ENCODE measurements at places on chromosomes 16 and 17.

GRCh38 chr17:67021196-67021595, 23.2 kb upstream of the CACNG1 start:
- no peak for DNase-seq

DNA sequence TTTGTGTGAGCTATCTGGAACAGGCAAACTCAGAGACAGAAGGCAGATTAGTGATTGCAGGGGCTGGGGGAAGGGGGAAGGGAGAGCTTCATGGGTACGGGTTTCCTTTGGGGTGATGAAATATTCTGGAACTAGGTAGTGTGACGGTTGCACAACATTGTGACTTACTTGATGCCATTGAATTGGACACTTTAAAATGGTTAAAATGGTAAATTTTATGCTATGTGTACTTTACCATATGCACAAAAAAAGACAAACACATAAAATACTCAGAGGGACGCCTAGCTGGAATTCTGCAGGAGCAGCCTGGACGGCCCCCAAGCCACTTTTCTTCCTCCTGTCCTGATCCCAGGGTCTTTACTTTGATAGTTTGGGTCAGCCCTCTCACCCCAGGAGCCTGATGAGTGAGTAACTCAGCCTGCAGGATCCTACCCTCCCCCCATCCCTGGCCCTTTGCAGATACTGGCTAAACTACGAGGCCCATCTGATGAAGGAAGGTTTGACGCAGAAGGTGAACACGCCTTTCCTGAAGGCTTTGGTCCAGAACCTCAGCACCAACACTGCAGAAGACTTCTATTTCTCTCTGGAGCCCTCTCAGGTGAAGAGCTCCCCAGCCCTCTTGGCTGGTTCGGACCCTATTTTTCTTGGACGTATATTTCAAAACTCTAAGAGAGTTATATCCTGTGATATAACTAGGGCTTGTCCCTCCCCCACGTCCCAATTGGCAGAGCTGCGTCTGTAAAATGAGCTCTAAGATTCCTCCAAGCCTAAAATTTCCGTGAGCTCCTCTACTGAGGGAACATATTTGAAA, 7.8 kb downstream of the ADGRG3 start:
- no peak for DNase-seq

- DNase-seq: no peak
Observed at GRCh38 chr17:66677201-66677981, 157.5 kb upstream of the CACNG5 start.

DNA sequence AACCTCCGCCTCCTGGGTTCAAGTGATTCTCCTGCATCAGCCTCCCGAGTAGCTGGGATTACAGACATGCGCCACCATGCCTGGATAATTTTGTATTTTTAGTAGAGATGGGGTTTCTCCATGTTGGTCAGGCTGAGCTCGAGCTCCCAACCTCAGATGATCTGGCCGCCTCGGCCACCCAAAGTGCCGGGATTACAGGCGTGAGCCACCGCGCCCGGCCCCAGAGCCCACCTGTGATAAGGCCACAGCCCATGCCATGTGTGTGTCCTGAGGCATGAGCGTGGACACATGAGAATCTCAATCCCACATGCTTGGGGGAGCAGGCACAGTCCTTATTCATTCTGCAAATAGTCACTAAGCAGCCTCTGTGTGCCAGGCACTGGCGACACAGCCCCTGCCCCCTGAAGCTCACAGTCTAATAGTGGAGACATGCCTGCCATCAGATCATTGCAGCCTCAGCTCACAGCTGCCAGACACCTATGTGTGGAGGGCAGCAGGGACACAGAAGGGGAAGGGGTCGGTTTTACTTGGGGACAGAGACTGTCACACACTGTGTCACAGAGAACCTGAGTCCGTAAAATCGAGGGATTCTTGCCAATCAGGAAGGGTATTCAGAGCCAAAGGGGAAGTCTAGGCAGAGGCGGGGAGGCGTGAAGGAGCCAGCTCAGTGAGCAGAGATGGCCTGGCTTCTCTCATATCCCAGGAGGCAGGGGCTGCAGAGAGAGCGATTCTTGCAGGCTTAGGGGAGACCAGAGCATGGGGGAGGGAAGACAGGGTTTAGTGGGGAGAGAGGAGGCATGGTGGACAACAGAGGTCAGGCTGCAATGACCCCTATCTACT, 9.4 kb upstream of the ABCC3 start:
- no peak for DNase-seq

DNA sequence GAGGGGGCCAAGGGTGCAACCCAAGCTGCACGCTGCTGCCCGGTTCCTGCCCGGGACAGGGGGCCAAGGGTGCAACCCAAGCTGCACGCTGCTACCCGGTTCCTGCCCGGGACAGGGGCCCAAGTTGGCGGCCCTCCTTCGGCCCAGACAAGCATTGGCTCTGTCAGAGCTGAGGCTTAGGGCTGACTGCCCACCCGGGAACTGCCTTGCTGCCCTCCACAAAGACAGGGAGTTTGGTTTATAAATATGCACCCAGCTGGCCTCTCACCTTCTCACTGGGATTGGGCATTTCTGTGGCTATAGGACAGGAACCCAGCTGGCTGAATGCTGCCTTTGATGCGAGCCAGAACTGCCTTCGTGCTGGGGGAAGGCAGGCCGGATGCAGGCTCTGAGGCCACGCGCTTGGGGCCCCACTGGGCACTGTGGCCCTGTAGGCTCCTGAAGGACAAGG, 105.7 kb downstream of the IRX5 start:
- no peak for DNase-seq

DNA sequence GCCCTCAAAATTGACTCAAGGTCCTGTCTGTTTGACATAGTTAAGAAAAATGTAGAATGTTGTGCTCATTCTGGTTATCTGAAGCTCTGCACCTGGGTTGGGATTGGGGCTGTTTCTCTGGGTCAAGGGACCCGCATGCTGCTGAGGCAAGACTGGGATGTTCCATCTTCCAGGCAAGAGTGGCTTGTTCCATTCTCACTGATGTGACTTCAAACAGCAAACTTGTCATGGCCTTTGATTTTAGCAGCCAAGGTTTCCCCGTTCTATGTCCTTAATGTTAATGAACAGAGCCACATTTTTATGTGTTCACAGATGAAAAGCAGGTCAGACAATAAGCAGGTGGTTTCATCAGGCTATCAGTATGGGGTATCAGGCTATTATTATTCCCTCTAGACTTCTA, 25.7 kb downstream of the ST6GALNAC1 start:
- DNase-seq: no peak

DNA sequence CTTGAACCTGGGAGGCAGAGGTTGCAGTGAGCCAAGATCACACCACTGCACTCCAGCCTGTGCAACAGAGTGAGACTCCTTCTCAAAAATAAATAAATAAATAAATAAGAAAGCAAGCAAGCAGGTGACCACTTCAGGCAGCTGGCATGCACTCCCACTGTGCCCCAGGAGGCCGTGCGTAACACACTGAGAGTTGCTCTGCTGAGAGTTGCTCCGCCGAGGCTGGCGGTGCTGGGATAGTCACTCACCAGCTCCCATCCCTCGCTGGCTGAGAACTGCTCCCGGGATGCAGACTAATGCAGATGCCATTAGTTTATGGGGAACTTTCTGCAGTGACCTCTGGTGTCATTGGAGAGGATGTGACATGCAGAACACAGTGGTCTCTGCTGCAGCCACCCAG, 105.7 kb upstream of the PLCG2 start:
- no peak for DNase-seq
